ENCODE measurements at places on chromosomes 3 and 15.

GRCh38 chr3:75101329-75102147, 487.1 kb upstream of the CNTN3 start:
- DNase-seq = no peak

DNA sequence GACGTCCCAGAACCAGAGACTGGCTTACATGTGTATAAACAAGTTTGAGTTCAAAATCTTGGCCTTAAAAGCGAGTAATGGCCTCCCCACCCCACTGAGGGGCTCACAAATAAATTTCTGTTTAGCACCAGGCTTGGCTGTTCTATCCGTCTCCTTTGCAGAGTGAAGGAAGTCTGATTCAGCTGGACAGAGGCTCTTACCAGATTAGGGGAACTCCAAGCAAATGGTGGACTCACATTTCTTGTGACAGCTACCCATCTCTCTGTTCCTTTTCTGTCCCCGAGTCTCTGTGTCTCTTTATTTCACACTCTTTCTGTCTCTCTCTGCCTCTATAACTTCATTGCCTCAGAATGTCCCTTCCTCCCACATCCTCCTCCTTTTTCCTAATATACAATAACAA, 62.7 kb downstream of the DGKG start:
- no peak for DNase-seq

DNA sequence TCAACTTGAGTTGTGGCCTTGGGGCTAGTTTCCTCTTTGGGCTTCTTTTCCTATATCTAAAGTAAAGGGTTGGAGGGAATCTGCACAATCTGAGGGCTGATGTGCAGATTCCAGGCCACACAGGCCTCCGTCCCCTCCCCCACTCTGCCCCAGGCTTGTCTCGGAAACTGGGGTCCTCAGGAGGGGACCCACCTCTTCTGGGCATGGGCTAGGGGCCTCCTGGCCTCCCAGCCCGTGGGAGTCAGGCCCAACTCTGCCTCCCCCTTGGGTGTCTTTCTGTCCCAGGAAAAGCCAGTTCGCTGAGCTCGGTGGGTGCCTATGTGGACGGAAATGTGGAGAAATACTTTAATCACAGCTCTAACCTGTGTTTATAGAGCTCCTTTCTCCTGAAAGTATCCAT, 4.8 kb downstream of the SMAD6 start:
- no peak for DNase-seq

- DNase-seq = no peak
Measured at GRCh38 chr3:101813817-101814440, 34.9 kb downstream of the NXPE3 start.

DNA sequence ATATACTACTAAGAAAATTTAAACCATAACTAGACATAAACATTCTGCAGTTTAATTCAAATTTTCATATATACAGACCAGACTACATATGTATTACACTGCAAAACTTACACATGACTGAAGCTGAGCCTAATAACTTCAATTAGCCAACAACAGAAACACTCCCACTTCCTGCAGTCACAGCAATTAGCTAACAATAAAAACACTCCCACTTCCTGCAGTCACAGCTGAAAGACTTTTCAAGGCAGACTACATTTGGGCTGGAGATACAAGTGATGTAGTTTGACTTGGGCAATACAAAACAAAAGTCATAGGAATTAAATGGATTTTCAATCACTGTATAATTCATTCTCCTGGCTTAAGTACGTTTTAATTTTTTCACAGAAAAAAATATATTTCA, 10.3 kb downstream of the TM2D3 start:
- no peak for DNase-seq

DNA sequence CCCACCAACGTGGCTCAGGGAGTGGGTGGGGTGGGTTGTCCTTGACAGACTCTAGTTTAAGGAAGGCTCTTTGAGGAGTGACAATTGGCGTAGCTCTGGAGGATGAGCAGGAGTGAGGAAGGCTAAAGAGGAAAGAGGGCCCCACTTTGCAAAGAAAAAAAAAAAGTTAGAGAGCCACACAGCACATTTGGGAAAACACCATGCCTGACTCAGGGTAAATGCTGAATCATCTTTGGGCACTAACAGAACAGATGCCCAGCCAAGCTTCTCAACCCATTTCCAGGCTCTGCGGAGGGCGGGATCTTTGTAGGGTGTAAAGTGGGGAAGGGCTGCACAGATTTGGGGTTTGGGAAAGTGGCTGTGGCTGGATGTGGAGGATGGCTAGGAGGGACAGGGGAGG, 179.1 kb upstream of the RGMA start:
- DNase-seq = no peak
